ENCODE measurements at places on chromosomes 12 and 14. TPM values are rescaled to one million over a fixed set of nuclear protein-coding genes. Genes with fewer than 3 reads are reported as not detected.

- no peaks in the 10 kb centered on the region for H3K4me1 ChIP-seq
- no peak overlapping the region for H3K27ac ChIP-seq
- no peaks in the 10 kb centered on the region for H3K36me3 ChIP-seq
- H3K27me3 ChIP-seq = no peaks in the 10 kb centered on the region
- no peak for DNase-seq
Observed at GRCh38 chr12:64304571-64304970, 82.5 kb upstream of the KICS2 start.

DNA sequence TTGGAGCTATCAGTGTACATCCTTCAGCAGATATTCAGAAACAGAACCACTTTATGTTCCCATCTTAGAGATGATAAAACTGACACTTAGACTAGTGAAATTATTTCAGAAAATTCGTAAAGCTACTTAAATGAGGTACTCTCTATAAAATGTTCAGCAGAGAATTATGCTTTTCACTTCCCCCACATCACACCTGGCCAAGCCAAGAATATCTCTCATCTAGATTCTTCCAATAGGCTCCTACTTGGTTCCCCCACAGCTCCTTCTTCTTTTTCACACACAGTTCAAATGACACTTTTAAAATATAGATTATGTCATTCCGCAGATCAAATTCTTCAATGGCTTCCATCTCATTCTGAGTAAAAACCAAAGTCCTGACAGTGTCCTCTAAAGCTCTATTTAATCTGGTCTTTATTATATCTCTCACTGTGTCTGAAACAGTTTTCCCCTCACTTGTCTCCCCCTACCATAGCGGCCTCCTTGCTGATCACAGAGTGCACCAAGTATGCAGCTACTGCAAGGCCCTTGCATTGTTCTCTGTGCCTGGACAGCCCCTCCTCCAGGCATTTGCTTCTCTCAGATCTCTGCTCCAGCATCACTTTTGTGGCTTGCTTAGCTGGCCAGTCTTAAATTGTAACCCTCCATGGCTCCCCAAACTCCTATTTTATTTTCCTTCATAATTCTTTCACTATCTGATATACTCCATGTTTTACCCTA is 736.8 kb upstream of the USP15 start:
- H3K27ac ChIP-seq = no peak overlapping the region
- no peaks in the 10 kb centered on the region for H3K27me3 ChIP-seq
- H3K4me1 ChIP-seq = peaks cover 15% of the 10 kb centered on the region
- DNase-seq = no peak
- H3K4me3 ChIP-seq = no peak overlapping the region
- no peaks in the 10 kb centered on the region for H3K36me3 ChIP-seq

GRCh38 chr12:88339966-88340365 is 197.9 kb downstream of the TMTC3 start:
- no peaks in the 10 kb centered on the region for H3K4me1 ChIP-seq
- H3K27ac ChIP-seq = no peak overlapping the region
- H3K36me3 ChIP-seq = no peaks in the 10 kb centered on the region
- no peak overlapping the region for H3K4me3 ChIP-seq

DNA sequence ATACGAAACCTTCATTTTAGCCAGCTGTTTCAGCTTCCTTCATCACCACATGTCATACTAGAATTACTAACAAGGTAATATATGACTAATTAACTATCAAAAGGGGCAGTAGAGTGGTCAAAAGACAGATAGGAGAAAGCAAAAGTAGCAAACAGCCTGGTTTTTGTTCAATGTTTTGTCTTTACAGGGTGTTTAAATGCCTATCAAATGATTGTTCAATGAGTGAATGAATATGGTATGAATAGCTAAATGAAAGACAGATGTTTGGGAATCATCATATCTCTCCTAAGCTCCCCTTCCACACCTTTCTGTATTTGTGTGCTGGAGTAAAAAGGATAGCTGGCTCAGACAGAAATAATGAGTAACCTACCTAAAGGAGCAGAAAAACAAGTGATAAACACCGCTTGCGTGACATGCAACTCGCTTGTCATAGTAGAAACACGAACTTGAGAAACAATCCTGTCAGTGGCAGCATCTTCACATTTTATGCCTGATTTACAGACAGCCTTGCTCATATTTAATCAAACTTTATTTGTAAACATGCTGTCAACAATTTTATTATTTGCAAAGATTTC is 34.2 kb downstream of the ABCC9 start:
- DNase-seq = no peak
- no peaks in the 10 kb centered on the region for H3K36me3 ChIP-seq
- no peak overlapping the region for H3K4me3 ChIP-seq
- no peaks in the 10 kb centered on the region for H3K4me1 ChIP-seq

DNA sequence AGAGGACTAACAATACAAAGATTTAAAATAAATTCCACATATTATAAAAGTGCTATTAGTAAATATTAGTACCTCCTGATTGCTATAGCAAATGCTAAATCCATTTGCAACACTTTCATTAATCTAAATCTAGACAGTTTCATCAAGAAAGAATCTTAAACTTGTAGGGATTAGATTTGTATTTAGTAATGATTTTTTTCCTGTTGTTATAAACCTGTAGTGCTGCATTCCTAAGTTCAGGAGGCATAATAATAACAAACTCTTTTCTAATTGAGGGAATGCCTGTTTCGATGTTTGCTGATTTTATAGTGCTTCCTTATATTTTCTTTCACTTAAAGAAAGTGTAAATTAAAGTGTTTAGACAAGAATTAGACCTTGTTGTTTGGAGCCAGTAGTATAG is 166.1 kb downstream of the FOXA1 start:
- no peak overlapping the region for H3K4me3 ChIP-seq
- H3K27me3 ChIP-seq = no peaks in the 10 kb centered on the region
- H3K36me3 ChIP-seq = no peaks in the 10 kb centered on the region
- H3K27ac ChIP-seq = no peak overlapping the region
- peak; percentile 16 for DNase-seq
- H3K4me1 ChIP-seq = peaks cover 16% of the 10 kb centered on the region

- no peaks in the 10 kb centered on the region for H3K36me3 ChIP-seq
- no peak overlapping the region for H3K4me3 ChIP-seq
- no peaks in the 10 kb centered on the region for H3K27me3 ChIP-seq
- no peaks in the 10 kb centered on the region for H3K4me1 ChIP-seq
- H3K27ac ChIP-seq = no peak overlapping the region
Observed at GRCh38 chr12:102759466-102759865, 157.6 kb downstream of the PAH start.

GRCh38 chr14:89330236-89331002 is 86.6 kb downstream of the FOXN3 start:
- peaks cover 11% of the 10 kb centered on the region for H3K36me3 ChIP-seq
- H3K27me3 ChIP-seq = no peaks in the 10 kb centered on the region
- no peak overlapping the region for H3K27ac ChIP-seq

GRCh38 chr12:53571295-53571694 is 54.9 kb downstream of the ATF7 start:
- H3K4me3 ChIP-seq = no peak overlapping the region
- H3K27ac ChIP-seq = no peak overlapping the region
- H3K27me3 ChIP-seq = no peaks in the 10 kb centered on the region
- no peak for DNase-seq

GRCh38 chr12:82277582-82277981 is 80.6 kb downstream of the CCDC59 start:
- no peak overlapping the region for H3K27ac ChIP-seq
- no peaks in the 10 kb centered on the region for H3K4me1 ChIP-seq
- no peak for DNase-seq
- H3K4me3 ChIP-seq = no peak overlapping the region
- peaks cover 2% of the 10 kb centered on the region for H3K36me3 ChIP-seq

DNA sequence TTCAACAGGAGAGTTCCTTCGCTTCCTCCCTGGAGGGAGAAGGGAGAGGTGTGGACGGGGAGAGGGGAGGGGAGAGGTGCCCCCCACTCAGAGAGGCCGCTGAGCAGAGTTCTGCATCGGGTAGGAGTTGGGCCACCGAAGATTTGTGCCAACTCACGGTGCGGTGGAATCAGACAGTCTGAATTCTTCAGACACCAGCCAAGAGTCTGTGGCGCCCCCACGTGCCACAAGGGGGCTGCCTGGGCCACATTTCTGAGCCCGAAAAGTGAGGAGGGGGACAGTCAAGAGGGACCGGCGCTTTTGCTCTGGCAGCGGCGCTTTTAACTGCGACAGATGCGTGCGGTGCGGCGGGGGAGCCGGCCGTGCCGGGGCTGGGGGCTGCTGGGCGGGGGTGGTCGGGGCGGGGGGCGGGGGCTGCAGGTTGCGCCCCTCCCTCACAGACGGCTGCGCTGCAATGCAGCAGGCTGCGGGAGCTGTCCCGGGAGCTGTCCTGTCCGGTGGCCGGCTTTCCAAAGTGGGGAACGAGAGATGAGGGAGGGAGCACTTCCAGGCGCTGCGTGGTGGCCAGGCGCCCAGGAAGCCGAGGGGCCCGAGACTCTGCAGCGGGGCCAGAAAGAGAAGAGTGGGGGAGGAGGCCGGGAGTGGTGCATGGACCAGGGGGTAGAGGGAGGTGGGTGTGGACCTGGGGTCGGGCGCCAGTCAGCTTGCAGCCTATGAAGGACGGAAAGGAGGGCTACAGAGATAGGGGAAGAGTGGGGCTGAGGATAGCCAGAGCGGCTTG is 975 bp upstream of the RTL1 start:
- no peaks in the 10 kb centered on the region for H3K36me3 ChIP-seq
- H3K27ac ChIP-seq = no peak overlapping the region
- H3K27me3 ChIP-seq = peaks cover 35% of the 10 kb centered on the region
- peaks cover 20% of the 10 kb centered on the region for H3K4me1 ChIP-seq
- peak overlapping the region; percentile 64 for H3K4me3 ChIP-seq

The RND1 gene
- 7.4 TPM for polyA plus RNA-seq

The AICDA gene
- not detected for polyA plus RNA-seq

The ERGIC2 gene
- 79.7 TPM for polyA plus RNA-seq

The SLC4A8 gene
- 7.6 TPM for polyA plus RNA-seq

The ACSS3 gene
- polyA plus RNA-seq = 7.4 TPM

The GLS2 gene
- polyA plus RNA-seq = 11.2 TPM

The TEX52 gene
- not detected for polyA plus RNA-seq

The PACS2 gene
- polyA plus RNA-seq = 22.5 TPM

The CCDC177 gene
- 0.18 TPM for polyA plus RNA-seq

The KLHDC2 gene
- 34.1 TPM for polyA plus RNA-seq

The JPH4 gene
- 11.0 TPM for polyA plus RNA-seq

All from GM23338 (cell line).